ENCODE measurements at places on chromosomes 11 and 22. TPM values are rescaled to one million over a fixed set of nuclear protein-coding genes. Genes with fewer than 3 reads are reported as not detected.

GRCh38 chr22:38398609-38399461, 56.2 kb downstream of the KCNJ4 start:
- peak; percentile 93 for DNase-seq

DNA sequence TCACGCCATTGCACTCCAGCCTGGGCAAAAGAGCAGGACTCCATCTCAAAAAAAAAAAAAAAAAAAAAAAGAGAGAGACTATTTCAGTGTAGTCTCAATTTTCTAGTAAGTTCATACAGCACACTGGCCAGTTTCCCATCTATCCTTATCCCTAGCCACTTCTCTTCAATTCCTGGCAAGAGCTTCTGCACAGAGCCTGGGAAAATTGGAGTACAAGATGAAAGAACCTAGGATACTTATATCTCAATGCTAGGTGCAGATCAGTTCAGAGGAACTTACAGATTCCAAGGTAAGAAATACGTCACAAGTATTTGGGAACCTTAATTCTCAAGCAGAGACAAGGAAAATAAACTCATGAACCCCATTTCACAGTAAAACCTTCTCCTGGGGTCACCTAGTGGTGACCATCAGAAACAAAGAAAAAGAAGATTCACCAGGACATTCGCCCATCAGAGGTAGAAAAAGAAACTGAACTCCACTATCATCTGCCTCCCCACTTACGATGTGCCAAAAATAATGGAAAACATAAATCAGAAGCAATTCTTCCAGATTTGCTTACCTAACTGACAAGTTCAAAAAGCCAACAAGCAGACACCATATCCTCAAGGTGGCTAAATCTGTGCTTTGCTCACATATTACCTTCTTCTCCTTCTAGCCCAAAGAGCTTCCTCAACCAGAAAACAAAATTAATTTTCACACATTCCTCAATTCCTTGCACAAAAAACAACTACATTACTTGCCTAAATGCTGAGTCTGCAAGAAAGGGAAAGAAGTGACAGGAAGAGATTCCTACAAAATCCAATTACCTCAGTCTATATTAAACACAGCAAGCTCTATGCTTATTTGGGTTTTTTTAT, 4.9 kb downstream of the DENND5A start:
- no peak for DNase-seq

DNA sequence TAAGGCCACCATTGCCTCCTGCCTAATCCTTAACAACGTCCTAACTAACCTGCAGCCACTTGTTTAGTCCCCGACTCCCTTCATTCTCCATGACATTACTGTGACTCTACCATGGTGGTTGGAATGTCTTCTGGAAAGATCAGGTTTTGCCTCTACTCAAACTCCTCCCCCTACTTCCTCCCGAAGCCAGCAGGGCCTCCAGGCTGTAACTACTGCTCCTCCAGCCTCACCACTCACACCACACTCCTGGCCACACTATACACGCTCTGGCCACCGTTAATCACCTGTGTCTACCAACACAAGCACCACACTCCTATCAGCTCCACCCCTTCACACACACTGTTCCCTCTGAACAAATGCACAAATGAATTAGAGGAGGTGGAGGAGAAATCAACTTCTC, 69.2 kb downstream of the PACSIN2 start:
- no peak for DNase-seq

DNA sequence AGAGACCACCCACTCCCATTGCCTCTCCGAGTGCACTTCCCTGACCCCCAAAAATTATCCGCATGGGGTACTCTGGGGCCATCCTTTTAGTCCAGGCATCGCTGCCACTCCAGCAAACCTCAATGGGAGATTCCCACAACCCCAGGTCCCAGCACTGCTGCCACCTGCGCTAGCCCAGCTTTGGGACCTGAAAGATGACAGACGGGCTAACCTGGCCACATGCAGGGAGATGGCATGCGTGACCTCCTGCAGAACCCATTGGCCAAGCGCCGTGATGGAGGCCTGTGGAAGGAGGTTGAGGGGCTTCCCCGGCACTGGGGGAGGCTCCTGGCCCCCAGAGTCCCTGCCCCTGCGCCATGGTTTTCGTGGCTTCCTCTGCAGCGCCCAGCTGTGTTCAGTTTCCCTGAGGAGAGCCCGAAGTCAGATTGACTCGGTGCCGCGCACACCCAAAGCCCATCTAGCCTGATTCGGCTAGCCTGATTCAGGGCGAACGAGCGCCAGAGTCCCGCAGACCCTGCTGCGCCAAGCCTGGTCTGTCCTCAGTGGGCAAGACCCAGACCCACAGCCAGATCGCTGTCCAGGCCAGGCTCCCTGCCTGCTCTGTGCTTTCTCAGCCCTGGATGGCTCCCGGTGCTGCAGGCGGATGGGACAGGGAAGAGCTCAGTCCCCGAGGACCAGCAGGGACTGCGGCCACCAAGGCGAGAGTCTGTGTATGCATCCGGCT, 751 bp upstream of the WNT7B start:
- DNase-seq = no peak

DNA sequence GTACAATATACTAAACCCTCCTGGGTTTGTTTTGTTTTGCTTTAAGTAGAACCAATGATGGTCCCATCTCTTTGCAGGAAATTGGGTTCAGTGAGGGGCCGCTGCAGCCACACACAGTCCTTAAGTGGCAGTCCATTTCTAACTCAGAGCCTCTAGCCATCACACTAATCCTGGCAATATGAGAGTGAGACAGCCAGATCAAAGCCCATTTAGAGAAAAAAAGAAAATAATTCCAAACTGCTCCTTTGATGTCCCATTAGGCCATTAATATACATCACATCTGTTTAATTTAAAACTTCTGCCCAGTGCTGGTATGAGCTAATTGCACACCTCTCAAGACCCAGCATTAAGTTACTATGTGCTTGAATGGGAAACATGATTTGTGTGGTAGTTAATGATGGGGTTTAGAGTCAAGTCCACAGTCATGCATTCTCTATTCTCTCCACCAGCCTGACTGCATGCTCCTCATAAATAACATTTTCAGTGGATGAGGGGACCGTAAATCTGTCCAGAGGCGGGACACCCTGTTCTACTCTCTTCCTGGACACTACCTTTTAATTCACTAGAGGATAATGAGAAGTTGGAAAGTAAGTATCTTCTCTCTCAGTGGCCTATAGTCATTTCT, 53.8 kb upstream of the BIRC3 start:
- no peak for DNase-seq

- DNase-seq = no peak
Observed at GRCh38 chr22:33792832-33793231, 127.4 kb downstream of the LARGE1 start.

DNA sequence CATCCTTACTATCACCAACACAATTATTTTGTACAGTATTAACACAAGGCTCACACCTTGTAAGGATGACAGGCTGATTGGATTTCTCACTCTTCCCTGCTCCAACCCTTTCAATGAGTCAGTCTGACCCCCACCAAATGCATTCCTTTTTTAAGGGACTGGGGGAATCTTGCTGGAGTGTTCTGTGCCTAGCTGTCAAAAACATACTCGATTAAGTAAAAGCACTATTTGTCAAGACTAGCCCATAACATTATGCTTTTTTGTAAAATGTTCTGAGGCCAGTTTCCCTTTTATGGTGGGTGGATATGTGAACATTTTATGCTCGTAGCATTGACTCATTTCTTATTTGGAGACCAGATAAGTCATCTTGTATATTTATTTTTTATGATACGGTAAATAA, 87.2 kb downstream of the PDHX start:
- no peak for DNase-seq

- DNase-seq = peak; percentile 80
Observed at GRCh38 chr11:133834682-133835592, 10.4 kb downstream of the SPATA19 start.

GRCh38 chr11:7787239-7787638, 9.5 kb downstream of the OR5P2 start:
- DNase-seq = no peak

Gene DDIAS
- 3.7 TPM for total RNA-seq

Gene BAIAP2L2
- total RNA-seq = not detected
